ENCODE measurements at places on chromosomes 11 and 22.

DNA sequence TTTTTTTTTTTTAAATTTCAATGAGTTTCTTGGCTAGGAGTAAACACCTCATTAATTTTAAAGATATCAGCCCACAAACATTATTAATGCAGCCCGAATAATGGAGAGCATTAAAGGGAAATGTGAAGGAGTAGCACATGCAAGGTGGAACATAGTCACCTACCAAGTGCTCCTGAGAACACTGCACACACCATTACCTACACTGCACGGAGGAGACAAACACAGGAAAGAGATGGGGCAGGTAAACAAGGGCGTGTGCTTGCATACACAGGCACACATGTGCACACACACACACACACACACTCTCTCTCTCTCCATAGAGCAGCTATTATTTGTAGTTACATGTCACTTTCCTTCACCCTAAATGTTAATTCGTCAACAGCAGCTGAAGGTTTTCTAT, 30.2 kb downstream of the HTR3B start:
- peak; percentile 61 for DNase-seq

DNA sequence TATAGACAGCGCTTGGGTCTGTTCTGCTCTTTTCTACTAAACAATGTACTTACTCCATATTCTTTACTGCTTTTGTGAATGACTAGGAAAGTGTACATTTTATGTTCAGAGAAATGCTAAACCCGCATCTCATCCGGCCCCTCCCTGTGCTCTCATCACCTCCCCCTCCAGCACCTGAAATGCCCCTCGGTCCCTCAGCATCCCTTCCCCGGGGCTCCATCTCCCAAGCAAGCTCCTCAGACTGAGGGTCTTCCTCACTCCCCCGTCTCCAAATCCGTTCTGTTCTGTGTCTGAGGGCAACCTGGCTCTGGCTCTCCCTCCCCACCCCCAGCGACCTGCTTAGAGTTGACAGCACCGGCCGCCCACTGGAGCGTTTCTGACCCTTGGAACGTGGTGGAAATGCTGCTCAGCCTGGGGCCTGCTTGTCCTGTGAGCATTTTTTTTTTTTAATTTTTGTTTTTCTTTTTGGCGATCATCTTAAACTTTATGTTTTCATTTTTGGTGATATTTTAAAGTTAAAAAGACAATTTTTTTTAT, 1.4 kb downstream of the SELENOO start:
- no peak for DNase-seq

DNA sequence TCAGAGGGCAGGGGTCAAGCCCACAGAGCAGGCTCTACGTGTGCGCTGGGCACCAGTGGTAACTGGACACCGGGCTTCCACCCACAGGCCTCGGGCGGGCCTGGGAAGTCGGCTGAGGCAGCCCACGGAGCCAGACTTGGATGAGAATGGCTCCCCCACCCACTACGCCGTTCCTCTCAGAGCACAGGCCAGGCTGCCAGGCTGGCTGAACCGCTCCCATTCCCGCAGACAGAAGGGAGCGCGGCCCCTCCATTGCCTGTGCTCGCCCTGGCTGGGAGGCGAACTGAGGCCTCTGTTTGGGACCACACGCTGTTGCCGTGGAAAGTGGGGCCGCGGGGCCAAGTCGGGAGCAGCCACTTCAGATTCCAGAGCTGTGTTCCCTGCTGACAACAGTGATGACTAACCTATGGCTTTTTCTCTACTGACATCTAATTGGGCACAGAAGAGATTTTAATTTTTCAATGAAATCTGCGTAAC, 63.9 kb downstream of the MYH9 start:
- DNase-seq = no peak

GRCh38 chr22:33850193-33850592, 70.1 kb downstream of the LARGE1 start:
- DNase-seq = no peak

GRCh38 chr22:20186183-20186870, 35.5 kb upstream of the CCDC188 start:
- DNase-seq = no peak

GRCh38 chr22:48083502-48083901, 1321.1 kb downstream of the TBC1D22A start:
- no peak for DNase-seq

- no peak for DNase-seq
Observed at GRCh38 chr11:12088047-12088481, 22.3 kb upstream of the MICAL2 start.

GRCh38 chr22:19691721-19692341, 22.5 kb upstream of the SEPTIN5 start:
- DNase-seq = no peak

DNA sequence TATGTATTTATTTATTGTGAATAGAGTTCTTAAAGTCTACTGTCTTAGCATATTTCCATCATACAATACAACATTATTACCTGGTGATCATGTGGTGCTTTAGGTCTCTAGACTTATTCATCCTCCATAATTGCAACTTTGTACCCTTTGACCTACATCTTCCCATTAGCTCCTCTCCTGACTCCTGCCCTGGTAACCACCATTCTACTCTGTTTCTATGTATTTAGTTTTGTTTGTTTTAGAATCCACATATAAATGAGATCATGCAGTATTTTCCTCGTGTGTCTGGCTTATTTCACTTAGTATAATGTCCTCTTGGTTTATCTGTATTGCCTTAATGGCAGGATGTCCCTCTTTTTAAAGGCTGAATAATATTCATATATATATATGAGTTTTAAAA, 22.7 kb downstream of the NCAM1 start:
- no peak for DNase-seq

DNA sequence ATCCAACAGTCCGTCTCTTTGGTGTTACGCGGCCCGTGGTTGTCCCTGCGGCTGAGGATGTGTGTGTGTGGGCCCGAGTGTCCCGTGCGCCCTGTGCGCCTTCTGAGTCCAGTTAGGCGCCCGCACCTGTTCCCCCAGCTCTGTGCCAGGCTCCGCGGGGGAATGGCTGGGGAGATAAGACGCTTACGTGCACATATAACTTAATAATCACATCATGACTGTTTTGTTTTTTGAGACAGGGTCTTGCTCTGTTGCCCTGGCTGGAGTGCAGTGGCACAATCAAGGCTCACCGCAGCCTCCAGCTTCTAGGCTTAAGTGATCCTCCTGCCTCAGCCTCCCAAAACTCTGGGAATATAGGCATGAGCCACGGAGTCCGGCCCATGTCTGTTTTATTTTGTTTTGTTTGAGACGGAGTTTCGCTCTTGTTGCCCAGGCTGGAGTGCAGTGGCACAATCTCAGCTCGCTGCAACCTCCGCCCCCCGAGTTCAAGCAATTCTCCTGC, 817 bp downstream of the ARL2 start:
- no peak for DNase-seq

Data from DMS79 treated with DMSO at 0.1 percent for 48 hours (cell line).